Naive thymus-derived CD8-positive, alpha-beta T cell (primary cell): ENCODE measurements at places on chromosomes 4 and X. TPM values are rescaled to one million over a fixed set of nuclear protein-coding genes. Genes with fewer than 3 reads are reported as not detected.

- no peak overlapping the region for H3K27ac ChIP-seq
- no peak overlapping the region for H3K4me3 ChIP-seq
- no peak for DNase-seq
- H3K36me3 ChIP-seq: no peaks in the 10 kb centered on the region
- H3K4me1 ChIP-seq: no peaks in the 10 kb centered on the region
Measured at GRCh38 chr4:97786306-97786920, 356.9 kb downstream of the STPG2 start.

GRCh38 chr4:184250795-184251669, 33.4 kb upstream of the ENPP6 start:
- H3K36me3 ChIP-seq: no peaks in the 10 kb centered on the region
- no peaks in the 10 kb centered on the region for H3K4me1 ChIP-seq
- no peaks in the 10 kb centered on the region for H3K27me3 ChIP-seq
- DNase-seq: no peak
- no peak overlapping the region for H3K27ac ChIP-seq

DNA sequence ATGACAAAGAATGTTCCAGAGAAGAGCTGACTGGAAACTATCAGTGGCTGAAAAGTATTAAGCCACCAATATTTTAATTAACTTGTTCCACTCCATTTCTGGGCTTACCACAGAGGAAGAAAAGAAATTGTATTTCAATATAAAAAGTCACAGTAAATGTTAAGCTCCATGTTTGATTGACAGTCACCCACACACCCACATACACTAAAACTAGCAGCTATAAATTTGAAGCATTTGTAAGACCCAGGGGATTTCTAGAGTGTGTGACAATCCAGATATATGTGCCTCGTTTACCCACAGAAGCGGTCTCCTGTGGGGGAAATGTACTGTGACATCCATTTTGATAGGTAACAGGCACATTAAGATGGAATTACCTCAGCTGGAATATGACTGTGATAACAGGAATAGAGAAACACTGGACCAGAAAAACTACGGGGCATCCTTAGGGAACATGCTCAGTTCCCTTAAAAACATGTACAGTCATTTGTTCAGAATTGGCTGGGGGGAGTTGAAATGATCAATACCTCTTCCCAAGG, 39.0 kb upstream of the RASGEF1B start:
- H3K4me1 ChIP-seq: peaks cover 66% of the 10 kb centered on the region
- no peaks in the 10 kb centered on the region for H3K27me3 ChIP-seq
- no peaks in the 10 kb centered on the region for H3K36me3 ChIP-seq
- no peak overlapping the region for H3K4me3 ChIP-seq
- no peak overlapping the region for H3K27ac ChIP-seq

- no peak overlapping the region for H3K4me3 ChIP-seq
- H3K4me1 ChIP-seq: no peaks in the 10 kb centered on the region
- H3K27me3 ChIP-seq: no peaks in the 10 kb centered on the region
Measured at GRCh38 chr4:168857546-168858314, 152.3 kb downstream of the CBR4 start.

COX7B2 gene
- not detected for total RNA-seq

- DNase-seq: no peak
- no peaks in the 10 kb centered on the region for H3K36me3 ChIP-seq
- no peaks in the 10 kb centered on the region for H3K27me3 ChIP-seq
- no peak overlapping the region for H3K4me3 ChIP-seq
- H3K27ac ChIP-seq: no peak overlapping the region
Measured at GRCh38 chrX:154481911-154482601, 3.0 kb upstream of the LAGE3 start.

DNA sequence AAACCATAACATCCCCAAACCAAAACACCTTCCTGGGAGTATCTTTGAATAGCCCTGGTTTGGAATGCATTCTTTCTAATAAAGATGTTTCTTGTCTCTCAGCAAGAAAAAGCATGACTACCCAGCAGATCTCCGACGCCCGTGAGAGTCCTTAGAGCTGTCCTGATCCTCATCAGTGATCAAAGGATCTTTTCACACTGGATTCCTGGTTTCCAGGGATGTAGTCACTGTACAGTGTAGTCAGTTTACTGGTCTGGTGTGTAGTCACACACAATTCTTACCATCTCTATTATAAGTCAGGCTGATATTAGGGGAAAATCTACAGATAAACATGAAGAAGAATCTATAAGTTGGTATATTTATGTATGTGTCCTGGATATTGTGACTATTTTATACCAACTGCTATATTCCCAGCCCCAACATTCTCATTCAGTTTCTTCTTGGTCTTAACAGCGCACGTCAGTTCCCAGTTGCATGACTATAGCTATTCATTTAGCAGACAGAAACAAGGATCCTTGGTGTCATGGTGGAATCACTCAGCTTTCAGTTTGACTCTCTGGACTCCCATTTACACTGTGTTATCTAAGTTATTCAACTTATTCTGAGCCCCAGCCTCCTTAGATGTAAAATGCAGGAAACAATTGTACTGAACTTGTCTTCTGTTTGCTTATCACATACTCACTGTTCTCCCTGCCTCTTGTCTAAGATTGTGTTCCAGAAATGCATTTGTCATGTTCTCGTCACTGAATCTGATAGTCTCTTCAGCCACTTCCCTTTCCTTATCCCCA, 68.3 kb downstream of the SLIT2 start:
- no peak for DNase-seq
- no peak overlapping the region for H3K4me3 ChIP-seq
- no peaks in the 10 kb centered on the region for H3K4me1 ChIP-seq

DNA sequence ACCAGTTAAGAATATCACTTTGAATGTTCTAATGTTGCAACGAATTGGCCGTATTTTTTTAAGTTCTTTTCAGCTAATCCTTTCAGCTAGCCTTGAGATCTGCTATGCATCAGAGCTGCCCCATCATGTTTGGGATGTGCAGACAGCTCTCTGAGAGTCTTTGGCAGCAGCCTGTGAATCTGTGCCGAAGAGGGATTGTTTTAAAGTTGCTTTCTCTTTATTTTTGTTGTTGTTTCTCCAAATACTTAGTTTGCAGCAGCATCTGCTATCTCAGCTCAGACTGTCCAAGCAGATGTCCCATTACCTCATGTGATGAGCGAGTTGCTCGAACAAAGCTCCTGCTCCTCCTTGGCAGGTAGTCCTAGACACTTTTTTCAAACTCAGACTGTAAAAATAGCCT, 1002.5 kb upstream of the INTU start:
- no peaks in the 10 kb centered on the region for H3K4me1 ChIP-seq
- DNase-seq: no peak
- no peaks in the 10 kb centered on the region for H3K36me3 ChIP-seq
